Activated naive CD4-positive, alpha-beta T cell treated with anti-CD3 and anti-CD28 coated beads, Interleukin-2, amount 10 ng/mL, durations not matched to agents 7 days and 5 days (primary cell): ENCODE measurements at places on chromosomes 5 and 9.
A peak's percentile ranks its signal among the peaks of the same experiment; 100 is the strongest.

DNA sequence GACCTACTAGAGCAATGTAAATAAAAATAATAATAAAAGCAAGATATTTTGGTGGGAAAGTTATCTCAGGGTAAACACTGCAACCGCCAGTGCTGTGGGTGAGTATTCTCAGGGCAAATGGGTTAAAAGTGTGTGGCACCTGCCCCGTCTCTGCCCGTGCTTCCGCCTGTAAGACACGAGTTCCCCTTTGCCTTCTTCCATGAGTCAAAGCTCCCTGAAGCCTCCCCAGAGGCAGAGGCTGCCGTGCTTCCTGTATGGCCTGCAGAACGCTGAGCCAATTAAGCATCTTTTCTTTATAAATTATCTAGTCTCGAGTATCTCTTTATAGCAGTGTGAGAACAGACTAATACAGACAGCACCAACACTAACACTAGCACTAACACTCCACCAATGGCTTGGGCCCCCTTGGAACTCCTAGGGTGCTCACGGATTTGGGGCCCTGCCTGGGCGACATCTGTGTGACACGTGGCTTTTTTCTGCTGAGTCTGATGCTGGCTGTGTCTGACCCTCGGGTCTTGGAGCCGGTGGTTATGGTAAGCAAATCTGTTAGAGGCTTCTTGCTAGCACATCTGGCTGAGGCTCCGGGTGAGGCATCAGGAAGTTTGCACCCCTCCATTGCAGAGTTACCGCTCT is 10.6 kb downstream of the PLEKHG4B start:
- no peak for DNase-seq
- no peak overlapping the region for H3K27ac ChIP-seq
- H3K27me3 ChIP-seq = peaks cover 8% of the 10 kb centered on the region
- H3K4me3 ChIP-seq = no peak overlapping the region
- no peaks in the 10 kb centered on the region for H3K4me1 ChIP-seq

GRCh38 chr9:35758475-35759050 is 4.5 kb upstream of the MSMP start:
- H3K4me3 ChIP-seq = peak overlapping the region; percentile 69
- peaks cover 45% of the 10 kb centered on the region for H3K4me1 ChIP-seq
- H3K36me3 ChIP-seq = peaks cover 16% of the 10 kb centered on the region
- H3K27me3 ChIP-seq = peaks cover 3% of the 10 kb centered on the region
- no peak overlapping the region for H3K27ac ChIP-seq

DNA sequence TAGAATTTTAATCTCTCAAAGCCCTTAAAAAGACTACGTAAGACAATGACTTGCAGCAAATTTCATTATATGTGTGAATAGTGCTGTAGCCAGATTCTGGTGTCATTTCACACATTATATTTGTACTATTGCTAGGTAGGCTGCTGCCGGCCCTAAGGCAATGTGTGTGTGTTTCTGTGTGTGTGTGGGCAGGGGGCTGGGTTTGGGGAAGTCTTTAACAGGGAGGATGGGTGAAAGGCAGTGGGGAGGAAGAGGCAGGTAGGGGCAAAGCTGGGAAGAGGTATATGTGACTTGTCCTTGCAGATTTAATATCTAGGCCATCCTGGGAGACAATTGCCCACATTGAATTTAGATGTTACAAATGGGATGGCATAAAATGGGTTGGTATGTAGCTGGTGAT is 130.8 kb downstream of the MACIR start:
- DNase-seq = no peak
- H3K27ac ChIP-seq = no peak overlapping the region
- no peak overlapping the region for H3K4me3 ChIP-seq
- no peaks in the 10 kb centered on the region for H3K36me3 ChIP-seq

DNA sequence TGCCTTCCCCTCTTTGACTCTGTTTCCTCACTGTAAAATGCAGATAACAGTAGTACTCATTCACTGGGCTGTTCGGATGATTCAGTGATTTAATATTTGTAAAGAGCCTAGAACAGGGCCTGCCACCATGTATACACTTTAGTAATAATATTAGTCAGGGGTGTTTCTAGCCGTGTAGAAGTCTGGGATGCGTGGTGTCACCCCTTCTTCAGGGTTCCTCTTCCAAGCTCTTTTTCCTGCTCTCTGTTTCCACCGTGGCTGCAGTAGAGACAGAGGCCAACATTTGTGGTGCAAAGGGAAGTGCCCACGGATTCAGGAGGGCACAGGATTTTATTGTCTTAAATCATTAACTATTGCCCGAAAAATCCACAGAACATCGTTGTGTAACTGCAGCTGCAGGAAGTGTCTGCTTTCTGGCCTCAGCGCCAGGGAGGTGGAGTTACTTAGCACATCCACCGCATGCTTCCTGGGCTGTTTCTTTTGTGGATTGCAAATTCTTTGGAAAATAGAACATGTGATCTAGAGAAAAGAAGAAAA is 61.7 kb downstream of the TRIO start:
- H3K4me1 ChIP-seq = peaks cover 2% of the 10 kb centered on the region
- no peak overlapping the region for H3K27ac ChIP-seq

- no peaks in the 10 kb centered on the region for H3K4me1 ChIP-seq
- H3K27me3 ChIP-seq = no peaks in the 10 kb centered on the region
- DNase-seq = no peak
- no peak overlapping the region for H3K4me3 ChIP-seq
Observed at GRCh38 chr5:2262620-2263019, 379.9 kb upstream of the IRX4 start.

DNA sequence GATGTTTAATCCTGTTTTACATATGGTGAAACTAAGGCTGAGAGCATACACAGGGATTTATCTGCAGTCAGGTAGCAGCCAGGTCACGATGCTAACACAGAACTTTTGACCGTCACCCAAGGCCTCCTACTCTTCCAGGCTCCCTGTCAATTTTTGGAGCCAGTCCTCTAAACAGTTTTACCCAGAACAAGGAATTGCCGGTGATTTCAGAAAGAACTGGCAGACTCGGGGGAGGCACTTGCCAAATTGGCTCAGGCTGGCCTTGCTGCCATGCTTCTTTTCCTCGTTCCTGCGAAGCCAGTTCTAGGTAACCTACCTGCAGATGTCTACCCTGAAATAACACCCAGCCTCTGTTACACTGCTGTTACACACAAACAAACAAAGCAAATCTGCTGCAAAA is 21.2 kb downstream of the GRIA1 start:
- no peak overlapping the region for H3K4me3 ChIP-seq
- H3K27ac ChIP-seq = no peak overlapping the region
- no peak for DNase-seq
- no peaks in the 10 kb centered on the region for H3K27me3 ChIP-seq
- H3K36me3 ChIP-seq = no peaks in the 10 kb centered on the region

DNA sequence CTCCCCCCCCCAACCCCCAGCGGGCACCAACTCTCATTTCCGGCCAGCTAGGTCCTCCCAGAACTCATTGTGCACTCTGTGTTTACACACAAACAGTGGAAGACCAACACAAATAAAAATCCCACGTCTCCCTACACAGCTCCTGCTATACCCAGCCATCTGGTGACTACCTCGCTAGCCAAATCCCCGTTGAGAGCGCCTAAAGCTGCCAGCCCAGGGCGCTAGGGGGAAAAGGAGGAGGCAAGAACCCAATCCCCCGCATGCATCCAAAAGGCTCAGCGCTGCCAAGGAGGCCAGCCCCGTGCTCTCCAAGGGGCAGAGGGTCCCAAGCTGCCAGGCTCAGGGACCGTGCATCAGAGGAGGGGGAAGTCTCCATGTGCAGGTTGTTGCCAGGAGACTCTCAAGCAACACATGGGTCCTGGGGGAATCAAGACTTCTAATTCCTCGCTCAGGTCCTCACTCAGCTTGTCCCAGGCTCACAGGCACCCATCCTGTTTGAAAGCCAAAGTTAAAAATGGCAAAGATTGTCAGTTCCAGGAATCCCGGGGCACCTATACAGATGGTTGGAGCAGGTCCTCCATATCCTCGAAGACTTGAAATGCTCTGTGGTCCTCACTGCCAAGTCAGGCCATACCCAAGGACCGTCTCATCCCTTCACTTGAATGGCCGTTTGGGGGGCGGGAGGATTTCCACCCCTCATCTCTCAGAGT is 2.7 kb downstream of the ASTN2 start:
- H3K27ac ChIP-seq = peak overlapping the region; percentile 28
- peaks cover 3% of the 10 kb centered on the region for H3K4me1 ChIP-seq
- no peak for DNase-seq
- no peak overlapping the region for H3K4me3 ChIP-seq
- H3K36me3 ChIP-seq = no peaks in the 10 kb centered on the region
- peaks cover 33% of the 10 kb centered on the region for H3K27me3 ChIP-seq
